Heart right ventricle (tissue), 16 donors: ENCODE measurements at places on chromosomes 2 and 18. TPM values are rescaled to one million over a fixed set of nuclear protein-coding genes. Genes with fewer than 3 reads are reported as not detected.

TDRD15 gene
- not detected for total RNA-seq

CD28 gene
- 2.4 TPM for total RNA-seq

DNA sequence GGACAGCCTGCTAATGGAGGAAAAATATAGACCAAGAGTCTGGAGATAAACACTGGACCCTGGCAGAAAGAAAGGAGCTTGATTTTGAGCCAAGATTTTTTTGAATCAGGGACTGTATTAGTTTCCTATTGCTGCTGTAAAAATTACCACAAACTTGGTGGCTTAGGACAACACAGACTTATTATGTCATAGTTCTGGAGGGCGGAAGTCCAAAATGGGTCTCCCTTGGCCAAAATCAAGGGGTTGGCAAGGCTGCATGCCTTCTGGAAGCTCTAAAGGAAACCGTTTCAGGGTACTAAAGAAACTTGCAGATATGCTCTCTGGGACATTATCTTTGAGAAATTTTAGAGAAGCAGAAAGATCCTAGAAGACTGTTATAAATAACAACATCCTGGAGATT, 140.1 kb downstream of the BABAM2 start:
- DNase-seq, result no peak
- peaks cover 15% of the 10 kb centered on the region for H3K4me1 ChIP-seq
- H3K27ac ChIP-seq, result peak overlapping the region; percentile 20
- H3K4me3 ChIP-seq, result no peak overlapping the region
- peaks cover 9% of the 10 kb centered on the region for H3K36me3 ChIP-seq

DNA sequence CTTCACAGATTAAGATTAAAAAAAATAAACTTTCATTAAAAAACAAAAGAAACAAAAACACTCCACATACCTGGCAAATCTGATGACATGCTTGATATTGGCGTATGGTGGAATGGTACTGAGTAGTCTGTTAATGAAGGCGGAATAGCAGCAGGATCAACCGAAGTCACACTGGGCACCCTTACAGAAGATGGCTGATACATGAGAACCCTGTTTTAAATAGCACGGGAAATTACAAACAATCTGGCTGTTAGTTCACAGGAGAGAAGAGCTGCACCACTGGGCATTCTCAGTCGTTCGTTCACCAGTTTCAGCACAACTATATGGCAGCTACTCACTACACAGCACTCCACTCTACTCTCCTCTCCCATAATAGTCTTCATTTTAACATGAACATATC, 64.0 kb upstream of the ST8SIA5 start:
- no peaks in the 10 kb centered on the region for H3K4me1 ChIP-seq
- H3K36me3 ChIP-seq, result no peaks in the 10 kb centered on the region
- H3K4me3 ChIP-seq, result no peak overlapping the region
- no peaks in the 10 kb centered on the region for H3K27me3 ChIP-seq
